PC-9 (cell line): ENCODE measurements at places on chromosomes 1 and 21.

DNA sequence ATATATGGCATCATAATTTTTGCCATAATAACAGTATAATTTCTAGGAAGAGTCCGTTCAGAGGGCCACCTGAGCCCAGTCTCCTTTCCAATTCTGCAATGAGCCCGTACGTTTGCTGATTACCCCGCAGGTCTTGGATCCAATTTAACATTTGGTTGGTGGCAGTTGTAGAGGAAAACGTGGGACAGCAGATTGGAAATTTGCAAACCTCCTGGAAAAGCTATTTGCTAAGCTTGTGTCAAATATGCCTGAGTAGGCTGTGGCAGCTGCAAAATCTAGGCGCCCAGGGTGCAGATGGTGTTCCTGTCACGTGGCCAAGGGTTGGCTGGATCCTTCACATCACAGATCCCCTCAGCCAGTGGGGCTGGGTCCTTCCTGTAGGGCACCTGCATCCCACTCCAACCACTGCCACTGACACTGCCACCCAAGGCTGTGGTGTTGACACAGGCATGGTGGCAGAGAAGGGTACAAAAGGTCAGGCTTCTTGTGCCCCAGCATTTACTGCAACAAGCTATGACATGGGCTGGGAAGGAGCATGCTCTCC lies 174.8 kb upstream of the SYT6 start:
- no peak for DNase-seq

DNA sequence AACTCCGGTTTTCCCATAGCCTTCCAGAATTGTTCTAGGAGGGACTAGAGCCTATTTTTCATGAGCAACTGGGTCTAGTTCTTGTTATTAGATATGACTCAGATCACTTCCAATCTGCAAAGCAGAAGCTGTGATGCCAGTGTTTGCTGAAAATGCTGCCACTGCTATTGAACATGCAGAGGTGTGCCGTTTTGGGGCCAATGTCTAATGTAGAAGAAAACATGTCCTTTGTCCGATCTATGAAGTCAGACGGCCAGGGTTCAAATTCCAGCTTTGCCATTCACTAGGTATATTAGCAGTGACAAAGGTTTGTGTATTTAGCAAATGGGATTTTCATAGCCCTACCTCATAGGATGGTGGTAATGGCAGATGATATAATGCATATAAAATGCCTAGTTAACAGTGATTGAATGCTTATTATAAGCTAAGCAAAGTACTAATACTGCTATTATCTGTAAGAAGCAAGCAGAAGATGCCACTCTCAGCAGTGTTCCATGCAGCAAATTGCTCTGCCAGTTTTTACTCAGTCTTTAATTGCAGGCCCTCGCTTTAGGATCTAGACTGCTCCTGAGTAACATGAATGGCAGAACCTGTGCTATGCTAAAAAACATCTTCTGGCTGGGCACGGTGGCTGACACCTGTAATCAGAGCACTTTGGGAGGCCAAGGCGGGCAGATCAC lies 40.1 kb upstream of the CXADR start:
- no peak for DNase-seq

GRCh38 chr21:25842925-25843324 lies 108.2 kb downstream of the GABPA start:
- no peak for DNase-seq

DNA sequence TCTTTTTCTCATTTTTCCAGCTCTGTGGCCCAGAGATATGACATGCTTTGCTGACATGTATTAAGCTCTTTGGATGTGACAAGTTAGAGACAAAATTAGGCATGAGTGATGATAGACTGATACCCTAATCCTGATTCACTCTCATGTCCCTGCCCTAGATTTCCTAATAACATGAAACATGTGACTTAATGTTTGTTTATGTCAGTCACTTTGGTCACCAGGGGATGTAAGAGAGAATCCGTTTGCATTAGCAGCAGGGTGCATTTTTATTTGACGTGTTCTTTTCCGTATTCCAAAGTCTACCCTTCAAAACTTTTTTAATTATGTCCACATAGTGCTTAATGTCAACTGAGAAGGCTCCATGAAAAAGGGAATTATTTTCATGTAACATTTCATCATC lies 192.4 kb downstream of the HMCN1 start:
- DNase-seq = no peak
